Hippocampal formation (tissue), 2 donors: ENCODE measurements at places on chromosomes 1 and 21.

GRCh38 chr21:34567604-34568155 lies 47.2 kb downstream of the RCAN1 start:
- no peak for DNase-seq

- DNase-seq = no peak
These were observed 18.5 kb downstream of the MIGA1 start for GRCh38 chr1:77797991-77798390.

GRCh38 chr1:151540021-151540981 lies at the start of gene TUFT1:
TUFT1 (plus strand) TSS chr1:151540309; CDS start chr1:151540367, 58 bp downstream.
- peak; percentile 78 for DNase-seq

GRCh38 chr1:1956586-1957532 lies 37.8 kb upstream of the TMEM52 start:
- no peak for DNase-seq

DNA sequence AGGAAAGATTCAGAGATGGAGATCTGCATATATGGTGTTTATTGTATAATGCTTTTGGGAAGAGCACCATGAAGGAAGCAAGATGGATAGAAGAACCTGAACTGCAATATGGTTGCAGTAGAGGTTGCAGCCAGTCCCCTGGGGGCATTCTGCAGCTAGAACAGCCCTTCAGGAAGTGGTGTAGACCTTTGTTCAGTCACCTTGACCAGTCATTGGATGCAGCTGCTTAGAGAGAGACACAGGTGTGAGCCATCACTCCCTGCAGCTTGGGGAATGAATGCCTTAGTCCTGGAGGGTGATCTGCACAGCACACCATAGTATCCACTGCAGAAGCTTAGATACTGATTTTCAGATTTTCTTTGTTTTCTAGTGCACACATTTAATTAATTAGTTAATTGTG lies 42.3 kb downstream of the NEK7 start:
- DNase-seq = no peak

DNA sequence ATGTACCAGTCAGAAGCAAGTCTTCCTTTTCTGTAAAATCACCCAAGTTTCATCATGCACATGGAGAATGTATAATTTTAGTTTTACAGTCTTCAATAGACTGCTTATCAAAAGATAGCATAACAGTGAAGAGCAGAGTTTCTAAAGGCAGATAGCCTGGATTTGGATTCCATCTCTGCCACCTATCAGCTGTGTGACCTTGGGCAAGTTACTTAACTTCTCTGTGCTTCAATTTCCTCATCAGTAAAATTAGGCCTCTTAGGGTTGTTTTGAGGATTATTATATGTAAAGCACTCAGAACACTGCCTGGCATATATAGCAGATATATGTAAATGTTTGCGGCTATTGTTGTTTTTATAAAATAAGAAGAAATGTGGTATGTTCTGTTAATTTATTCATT lies 38.9 kb downstream of the PTGFRN start:
- DNase-seq = no peak

- DNase-seq = no peak
These were observed 934.7 kb downstream of the PLA2G4A start for GRCh38 chr1:187763465-187763864.

DNA sequence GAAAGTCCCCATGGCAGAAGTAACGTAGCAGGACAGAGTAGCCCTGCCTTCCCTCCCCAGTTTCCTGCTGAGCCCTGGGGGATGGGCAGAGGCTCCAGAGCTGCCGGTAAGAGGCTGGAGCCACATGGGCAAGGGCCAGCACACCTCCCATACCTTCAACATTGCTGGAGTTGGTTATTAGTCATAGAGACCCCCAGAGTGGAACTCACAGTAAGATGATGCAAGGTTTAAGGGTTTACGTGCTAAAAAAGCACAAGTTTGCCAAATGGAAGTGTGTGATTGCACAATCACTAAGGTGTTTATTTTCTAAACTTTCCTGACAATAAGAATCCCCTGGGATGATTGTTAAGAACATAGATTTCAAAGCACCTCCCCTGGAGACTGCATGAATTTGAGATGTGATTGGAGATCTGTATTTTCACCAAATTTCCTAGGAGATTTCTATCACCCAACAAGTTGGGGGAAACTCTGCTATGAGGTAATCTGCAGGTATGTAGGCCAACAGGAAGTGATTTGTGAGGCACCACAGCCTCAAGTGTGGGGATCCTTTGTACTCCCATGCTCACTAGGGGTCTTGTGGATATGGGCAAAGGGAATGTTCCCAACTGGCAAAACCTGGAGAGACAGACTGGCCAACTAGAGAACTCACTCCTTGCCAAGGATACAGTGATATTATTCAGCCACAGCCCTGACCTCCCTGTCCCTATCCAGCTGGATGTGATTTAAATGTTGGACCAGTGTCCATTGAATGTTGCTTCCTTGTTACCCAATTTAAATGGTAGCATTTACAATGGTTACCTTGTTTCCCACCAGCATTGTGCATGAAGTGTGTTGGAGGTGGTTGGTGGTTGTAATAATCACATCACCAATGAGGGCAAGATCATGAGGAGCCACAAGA lies 37.1 kb upstream of the CSF1 start:
- no peak for DNase-seq

DNA sequence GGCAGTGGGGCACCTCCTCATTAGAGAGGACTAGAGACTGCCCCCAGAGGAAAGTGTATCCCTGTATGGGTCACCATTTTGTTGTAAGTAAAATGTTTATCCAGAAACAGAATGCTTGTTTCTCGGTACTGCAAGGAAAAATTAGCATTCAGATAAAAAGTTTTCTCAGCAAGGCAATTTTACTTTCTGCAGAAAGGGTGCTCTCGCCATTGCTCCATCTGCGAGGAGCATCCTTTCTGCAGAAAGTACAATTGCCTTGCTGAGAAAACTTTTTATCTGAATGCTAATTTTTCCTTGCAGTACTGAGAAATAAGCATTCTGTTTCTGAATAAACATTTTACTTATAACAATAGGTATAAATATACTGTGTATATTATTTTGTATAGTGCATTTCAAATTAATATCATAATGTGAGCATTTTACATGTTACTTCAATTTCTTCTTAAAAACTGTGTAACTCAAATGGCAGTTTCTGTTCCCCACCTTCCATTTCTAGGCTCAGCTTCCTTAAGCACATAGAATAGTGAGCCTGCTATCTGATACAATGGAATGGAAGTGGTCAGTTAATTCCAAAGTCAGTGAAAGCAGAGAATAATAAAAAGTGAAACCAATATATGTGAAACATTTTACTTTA lies 76.5 kb upstream of the DESI2 start:
- DNase-seq = no peak

GRCh38 chr1:163823017-163823416 lies 501.3 kb downstream of the NUF2 start:
- no peak for DNase-seq
